ENCODE measurements at places on chromosomes 11 and 22.

GRCh38 chr22:31631436-31631835 is 30.6 kb downstream of the PISD start:
- no peak for DNase-seq

- DNase-seq = no peak
These were observed 12.6 kb downstream of the JAML start for GRCh38 chr11:118212131-118212725.

DNA sequence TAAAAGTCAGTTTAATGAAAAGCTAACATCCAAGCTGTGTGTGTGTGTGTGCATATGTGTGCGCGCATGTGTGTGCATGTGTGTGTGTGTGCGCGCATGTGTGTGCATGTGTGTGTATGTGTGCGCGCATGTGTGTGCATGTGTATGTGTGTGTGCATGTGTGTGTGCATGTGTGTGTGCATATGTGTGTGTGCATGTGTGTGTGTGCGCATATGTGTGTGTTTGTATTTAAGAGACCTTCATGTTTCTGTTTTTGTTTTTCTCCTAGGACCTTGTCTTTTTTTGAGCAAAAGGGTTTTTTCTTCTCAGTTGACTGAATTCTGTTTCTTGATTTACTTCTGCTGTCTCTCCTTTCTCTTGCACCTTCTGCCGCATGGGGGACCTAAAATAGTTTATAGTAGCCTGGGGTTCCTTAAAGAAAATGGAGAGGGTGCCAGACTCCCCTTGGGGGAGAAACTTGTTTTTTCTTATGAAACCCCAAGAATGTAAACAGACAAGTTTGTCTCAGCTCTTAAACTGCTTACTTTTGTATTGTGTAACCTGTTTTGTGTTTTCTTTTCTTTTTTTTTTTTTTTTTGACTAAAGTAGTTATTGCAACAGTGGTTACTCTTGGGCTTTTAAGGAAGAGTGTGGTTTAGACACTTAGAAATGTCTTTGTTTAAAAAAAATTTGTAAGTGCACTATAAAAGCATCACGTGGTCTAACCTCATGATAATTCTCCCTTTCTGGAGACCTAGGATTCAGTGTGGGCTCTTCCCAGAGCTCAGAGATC is 53.0 kb downstream of the OSBPL5 start:
- DNase-seq = no peak

DNA sequence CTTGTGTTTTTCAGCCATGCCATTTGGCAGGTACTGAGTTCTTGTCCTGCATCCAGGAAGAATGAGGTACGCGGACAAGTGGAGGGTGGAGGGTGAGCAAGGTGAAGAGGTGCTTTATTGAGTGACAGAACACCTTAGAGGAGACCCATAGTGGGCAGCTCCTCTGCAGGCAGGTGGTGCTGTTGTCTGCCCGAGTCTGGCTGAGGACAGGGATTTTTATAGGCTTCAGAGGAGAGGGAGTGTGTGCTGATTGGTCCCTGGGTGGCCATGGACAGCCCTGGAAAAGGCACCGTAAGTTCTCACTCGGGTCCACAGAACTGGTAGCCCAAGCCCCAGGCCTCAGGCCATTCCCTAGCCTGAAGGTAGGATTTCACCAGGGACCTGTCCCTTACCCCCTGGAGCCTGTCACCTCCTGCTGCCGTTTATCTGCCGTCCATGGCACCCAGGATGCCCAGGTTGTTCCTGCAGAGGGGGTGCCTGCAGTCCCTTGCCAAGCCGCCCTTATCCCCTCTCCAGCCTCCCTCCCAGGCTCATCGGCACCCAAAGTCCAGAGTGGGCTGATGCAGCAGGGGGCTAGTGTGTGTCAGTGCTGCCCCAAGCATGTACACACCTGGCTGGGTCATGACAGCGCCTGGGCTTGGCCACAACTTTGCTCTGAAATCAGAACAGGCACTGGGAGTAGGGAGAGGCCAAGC is 213.6 kb downstream of the LRRC4C start:
- DNase-seq = no peak

- no peak for DNase-seq
These were observed 53.1 kb downstream of the SHANK2 start for GRCh38 chr11:71199226-71199820.

GRCh38 chr11:47656260-47656885 is 14.0 kb upstream of the MTCH2 start:
- no peak for DNase-seq

DNA sequence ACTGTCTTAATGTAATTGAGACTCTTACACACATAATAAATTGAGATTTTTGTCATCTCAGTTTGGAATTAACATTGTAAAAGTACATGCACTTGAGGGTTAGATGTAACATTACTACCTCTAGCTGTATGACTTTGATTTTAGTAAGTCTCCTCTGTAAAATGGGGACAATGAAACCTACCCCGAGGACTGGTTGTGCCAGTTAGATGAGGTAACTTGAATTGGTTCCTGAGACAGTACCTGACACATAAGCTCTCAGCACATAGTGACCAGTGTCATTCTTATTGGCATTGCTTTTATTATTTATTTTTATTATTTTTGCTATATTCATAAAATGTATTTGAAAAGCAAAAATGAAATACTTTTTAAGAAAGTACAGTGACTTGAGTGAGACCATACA is 114.8 kb downstream of the TEAD1 start:
- no peak for DNase-seq
